Suppressor macrophage treated with lipopolysaccharide for 4 hours (primary cell): ENCODE measurements at places on chromosomes 7 and 10.

DNA sequence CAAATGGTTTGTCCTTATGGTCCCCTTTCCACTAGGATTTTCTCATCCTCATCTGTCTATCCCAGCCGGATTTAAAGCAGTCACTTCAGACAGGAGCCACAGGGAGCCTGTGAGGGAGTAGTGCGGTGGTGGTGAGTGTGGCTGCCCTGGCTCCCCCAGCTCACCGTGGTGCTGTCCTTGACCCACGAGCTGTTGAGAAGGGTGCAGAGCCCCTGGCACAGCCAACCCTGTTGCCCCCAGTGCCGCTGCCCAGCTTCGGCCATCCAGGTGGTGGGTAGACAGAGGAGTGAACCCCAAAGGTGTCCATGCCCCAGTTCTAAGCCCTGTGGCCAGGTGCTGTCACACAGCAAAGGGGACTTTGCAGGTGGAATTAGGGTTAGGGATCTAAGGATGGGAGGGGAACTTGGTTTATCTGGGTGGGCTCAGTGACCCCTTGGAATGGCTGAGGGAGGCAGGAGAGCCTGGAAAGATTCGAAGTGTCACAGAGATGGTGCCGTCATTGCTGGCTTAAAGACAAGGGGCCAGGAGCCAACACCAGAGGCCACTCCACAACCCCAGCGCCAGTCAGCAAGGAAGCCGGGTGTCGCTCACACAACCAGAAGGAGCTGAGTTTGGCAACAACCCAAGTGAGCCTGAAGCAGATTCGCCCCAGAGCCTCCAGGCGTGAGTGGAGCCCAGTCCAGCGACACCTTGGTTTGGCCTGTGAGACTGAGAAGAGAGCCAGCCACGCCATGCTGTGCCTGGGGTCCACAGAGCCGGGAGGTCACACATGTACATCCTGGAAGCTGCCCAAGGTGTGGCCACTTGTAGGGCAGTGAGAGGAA is 142.4 kb downstream of the ADCY1 start:
- no peak for DNase-seq

DNA sequence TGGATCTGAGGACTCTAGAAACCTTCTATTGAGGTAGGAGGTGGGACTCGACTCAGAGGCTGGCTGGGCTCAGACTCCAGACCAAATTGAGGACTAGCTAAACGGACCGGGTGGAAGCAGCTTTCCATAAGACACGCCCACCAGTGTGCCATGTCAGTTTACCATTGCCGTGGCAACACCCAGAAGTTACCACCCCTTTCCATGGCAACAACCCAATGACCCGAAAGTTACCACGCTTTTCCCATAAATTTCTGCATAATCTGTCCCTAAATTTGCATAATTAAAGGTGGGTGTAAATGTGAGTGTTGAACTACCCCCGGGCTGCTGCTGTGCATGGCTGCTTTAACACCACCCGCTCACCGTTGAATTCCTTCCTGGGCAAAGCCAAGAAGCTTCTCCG is 58.9 kb downstream of the MICALL2 start:
- DNase-seq: no peak

DNA sequence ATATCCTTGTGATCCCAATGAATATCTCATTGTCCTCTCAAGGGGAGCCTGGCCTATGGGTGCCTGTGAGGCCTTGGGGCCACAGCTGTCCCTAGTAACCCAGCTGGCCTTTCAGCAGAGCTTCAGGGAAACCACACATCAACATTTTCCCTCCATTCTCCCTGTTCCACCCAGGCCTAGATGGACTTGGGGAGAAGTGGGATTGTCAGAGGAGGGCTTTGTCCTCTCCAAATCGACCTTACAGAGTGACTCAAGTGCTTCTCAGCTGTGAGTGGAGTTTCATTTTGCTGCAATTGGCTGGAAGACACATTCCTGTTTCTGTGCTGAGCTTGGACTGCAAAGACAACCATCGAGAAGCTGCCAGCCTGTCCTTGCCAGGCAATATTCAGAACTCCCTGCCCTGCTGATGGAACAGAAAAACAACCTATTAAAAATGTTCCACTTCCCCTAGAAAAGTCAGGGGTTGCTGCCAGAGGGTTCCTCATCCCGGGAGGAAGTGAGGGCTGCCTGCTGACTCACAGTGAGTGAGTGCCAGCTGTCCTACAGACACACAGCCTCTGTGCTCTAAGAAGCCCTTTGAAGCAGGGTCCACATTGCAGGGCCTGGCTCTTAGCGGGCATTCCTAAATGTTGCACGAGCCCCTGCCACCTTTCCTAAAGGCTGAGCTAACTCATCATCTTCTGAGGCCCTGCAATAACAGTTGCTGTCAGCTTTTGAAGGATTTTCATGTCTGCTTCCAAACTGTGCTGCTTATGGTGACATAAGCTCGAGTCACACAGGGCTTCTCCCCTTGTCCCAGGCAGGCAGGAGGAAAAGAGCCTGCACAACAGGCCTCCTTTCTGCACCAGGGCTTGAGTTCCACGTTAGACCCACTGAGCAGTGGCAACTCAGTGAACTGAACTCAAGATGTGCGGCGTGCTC is 20.5 kb downstream of the STRA8 start:
- peak; percentile 90 for DNase-seq

GRCh38 chr10:105594296-105594695 is 953.2 kb downstream of the SORCS3 start:
- no peak for DNase-seq

DNA sequence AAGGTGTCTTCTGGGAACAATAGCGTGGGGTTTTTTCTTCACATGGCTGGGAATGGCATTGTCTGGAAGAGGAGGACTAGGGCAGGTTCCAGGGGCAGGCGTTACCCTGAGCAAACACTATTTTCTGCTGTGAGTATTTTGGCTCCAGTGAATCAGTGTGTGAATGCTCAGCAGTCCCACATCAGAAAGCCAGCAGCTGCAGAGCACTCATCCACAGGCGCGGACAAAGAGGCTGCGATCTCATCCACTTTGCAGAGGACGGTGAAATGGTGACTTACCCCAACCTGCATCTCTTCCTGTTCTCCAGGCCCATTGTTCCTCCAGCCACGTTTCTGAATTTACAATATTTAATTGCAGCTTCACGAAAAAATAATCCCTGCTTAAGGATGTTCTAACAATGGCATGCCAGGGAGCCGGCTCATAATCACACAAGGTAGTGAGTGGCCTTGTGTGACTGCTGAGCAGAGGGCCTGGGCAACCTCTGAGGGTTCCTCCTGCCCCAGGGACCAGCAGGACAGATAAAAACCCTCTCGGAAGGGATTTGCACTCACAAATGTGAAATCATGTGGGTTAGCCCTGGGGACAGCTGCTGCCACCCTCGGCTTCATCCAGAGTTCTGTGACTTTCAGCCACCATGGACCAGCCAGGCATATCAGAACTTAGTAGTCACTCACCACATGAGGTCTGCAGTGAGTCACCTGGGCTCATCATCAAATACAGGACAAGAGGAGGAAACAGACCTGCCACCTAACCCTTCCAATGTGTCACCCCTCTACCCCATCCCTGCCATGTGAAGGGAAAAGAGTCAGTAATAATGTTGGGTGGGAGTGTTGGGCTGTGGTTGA is 65.0 kb upstream of the EN2 start:
- DNase-seq: no peak

DNA sequence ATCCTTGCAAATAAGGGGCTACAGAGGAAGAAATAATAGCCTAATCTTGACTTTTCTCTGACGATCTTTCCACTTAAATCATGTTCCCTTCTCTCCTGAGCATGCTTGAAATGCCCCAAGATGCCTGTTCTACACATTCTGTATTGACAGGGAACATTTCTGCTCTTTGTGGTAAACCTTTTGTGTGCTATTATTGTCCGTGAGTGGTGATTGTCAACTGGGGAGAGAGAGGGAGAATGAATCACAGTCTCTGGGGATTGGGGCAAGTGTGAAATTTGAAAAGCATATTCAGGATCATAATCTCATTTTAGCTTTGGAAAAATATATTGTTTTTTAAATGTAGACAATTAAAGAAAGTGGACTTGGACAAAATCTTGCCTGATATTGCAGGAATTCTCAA is 20.6 kb downstream of the UBTD1 start:
- DNase-seq: no peak

DNA sequence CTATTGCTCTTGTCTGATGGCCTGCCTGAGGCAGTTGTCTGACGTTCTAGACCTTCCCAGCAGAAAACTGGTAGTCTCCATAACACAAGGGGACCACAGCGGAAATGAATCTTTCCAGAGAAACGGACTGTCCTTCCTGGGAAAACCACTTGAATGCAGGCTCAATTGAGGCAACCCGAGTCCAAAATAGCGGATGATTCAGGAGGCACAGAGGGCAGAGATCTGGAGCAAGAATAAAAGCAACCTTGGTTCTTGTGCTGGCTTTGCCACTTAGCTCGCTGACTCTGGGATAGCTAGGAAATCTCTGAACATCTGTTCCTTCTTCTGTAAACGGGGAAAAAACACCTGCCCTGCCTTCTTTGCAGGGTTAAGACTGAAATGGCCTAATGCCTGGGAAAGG is 178.8 kb downstream of the NEURL1 start:
- DNase-seq: no peak
